ENCODE measurements at places on chromosomes 4 and X.

DNA sequence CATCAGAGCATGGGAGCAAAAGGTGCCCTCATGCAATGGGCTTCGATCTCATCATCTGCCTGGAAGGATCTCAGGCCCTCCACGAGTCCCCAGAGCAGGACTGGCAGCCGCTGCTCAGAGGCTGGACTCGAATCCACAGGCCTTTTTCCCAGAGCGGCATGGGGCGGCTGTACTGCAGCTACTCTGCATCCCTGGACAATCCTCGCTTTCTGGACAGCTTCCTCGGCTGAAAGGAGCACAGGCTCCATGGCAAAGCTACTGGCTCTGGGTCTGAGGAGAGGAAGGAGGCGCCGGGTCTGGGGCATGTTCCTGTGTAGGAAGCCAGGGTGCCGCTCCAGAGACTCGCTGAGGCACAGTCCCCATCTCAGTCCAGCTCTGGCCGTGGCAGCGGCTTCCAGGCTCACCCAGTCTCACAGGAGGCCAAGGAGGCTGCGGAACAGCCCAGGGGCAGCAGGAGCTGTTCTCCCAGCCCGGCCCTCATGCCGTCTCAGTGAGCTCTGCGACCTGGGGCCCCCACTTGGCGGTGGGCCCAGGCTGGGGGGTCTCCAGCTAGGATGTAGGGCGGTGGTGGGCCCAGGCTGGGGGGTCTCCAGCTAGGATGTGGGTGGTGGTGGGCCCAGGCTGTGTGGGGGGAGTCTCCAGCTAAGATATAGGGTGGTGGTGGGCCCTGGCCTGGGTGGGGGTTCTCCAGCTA lies 2.7 kb upstream of the SPON2 start:
- no peak for DNase-seq

DNA sequence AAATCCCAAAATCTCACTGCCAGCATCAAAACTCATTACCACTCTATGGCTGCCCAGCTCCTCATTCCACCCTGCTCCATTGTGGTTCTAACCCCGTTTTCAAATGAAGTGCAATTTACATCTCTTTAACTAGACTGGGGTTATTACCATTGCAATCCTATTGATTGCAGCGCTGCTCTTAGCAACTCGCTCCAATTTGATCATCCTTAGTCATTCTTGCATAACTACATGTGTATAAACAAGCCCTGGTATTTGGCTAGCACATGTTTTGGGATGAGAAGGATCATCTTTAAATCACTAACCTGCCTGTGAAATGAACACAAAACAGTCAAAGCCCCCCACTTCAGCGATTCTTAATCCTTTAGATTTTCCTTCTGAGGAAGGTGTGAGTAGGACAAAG lies 340.1 kb upstream of the PPARGC1A start:
- DNase-seq = no peak

- peak; percentile 74 for DNase-seq
Measured at GRCh38 chrX:19593690-19594089, 78.4 kb upstream of the MAP3K15 start.

- no peak for DNase-seq
Measured at GRCh38 chr4:111040904-111041303, 418.0 kb upstream of the PITX2 start.

DNA sequence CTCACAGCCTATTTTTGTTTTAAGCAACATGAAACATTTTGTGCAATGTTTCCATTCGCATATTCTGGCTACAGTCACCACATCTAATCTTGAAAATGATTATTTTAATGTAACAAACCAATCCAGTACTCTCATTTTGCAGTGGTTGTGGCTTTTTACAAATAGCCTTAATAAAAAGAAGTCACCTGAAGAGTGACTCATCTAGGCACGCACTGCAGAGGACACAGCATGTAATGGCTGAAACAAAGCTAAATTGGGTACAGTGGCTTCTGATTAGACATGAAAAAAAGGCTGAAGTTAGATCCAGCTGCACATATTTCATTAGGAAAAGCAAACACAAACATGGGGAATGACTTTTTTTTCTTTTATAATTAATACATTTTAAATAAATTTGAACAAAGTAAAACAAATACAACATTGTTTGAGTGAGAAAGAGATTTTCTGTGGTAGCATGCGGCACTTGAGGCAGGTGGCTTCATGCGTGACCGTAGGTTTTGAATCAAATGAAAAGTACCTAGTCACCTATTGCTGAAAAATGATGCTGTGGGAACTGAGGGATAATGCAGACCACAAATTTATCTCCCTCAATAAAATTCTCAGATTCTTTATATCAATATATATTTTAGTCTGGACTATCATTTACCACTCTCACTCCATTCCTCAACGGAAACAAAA lies 240.8 kb upstream of the DDX53 start:
- no peak for DNase-seq

- no peak for DNase-seq
Measured at GRCh38 chrX:67353651-67354370, 190.0 kb upstream of the AR start.

DNA sequence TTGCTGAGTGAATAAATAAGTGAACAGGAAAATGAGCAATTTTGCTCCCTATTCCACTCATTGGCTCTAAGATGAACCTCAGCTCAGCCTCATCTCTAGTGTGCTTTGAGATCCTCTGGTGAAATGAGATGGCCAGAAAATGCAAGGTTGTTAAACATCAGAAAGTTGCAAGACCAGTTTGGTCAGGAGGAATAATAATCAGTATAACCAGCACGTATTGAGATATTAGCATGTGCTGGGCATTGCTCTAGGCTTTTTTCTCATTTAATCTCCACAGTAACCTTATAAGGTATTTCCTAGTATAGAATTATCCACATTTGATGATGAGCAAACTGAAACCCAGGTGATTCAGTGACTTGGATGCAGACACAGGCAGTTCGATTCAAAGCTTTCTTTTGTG lies 110.5 kb upstream of the PAK3 start:
- no peak for DNase-seq
